ENCODE measurements at places on chromosomes 11 and 22. TPM values are rescaled to one million over a fixed set of nuclear protein-coding genes. Genes with fewer than 3 reads are reported as not detected.

Gene OR51E2
- polyA plus RNA-seq: 1.3 TPM

DNA sequence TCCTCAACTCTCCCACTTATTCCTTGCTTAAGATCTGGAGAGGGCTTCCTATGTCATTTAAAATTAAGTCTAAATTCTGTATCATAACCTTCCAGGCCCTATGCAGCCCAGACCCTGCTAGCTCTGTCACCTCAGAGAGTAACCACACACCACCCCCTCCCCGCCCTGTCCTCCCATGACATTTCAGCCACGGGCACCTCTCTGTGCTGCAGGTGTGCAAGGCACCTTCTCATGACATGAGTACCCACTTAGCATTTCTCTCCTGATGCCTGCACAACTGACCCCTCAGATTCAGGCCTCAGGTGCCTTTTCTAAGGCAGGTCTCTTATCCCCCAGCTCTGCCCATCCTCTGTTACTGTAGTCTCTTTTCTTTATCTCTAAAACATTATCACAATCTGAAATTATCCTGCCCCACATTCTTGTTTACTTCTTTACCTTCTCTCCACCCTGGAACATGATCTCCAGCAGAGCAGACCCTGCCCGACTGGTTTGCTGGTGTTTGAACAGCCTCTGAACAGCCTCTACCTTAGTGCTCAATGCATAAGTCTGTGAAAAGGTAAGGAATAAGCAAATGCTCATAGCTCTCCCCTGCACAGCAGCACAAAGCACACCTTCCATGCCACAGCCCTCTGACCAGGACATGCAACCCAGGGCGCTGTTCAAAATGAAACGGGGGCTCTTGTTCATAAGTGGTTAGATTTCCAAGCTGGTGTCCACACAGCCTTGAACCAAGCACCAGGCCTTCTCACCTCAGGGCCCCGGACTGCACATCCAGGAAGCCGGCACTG, 196.1 kb upstream of the B3GAT1 start:
- DNase-seq: no peak

DNA sequence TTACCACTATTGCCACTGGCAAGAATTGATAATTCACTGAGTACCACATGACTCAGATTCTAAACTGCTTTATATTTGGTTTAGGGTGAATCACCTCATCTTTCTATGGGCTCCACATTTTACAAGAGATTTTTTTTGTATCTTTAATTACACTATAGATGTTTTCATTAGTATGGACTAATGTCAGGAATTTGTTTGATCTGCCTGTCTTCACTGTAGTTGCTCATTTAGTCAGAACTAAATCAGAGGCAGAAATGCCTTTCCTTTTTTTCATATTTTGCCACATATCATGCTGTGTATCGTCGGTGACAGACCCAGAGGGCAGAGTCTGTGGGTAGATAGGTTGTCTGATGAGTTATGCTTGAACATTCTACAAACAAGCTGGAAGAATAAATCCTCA, 524.1 kb downstream of the METTL15 start:
- no peak for DNase-seq

DNA sequence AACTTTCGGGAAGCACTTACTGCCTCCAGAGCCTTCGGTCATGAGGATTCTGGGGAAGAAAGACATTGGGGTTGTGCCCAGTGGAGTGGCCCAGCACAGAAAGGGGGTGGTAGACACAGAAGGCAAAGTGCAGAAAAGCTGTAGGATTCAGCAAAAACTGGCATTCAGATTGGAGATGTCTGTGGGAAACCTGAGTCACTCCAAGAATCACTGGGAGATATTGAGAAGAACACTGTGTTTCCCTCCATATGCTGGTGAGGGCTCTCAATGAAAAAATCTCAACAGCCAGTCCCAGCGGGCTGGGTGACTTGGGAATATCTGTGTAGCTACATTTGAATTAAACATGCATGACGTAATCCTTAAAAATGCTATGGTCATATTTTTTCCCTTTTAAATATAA, 61.2 kb upstream of the RCN1 start:
- DNase-seq: no peak

GRCh38 chr11:127644366-127644765, 643.8 kb upstream of the KIRREL3 start:
- no peak for DNase-seq
